ENCODE measurements at places on chromosomes 2 and 18. TPM values are rescaled to one million over a fixed set of nuclear protein-coding genes. Genes with fewer than 3 reads are reported as not detected.

GRCh38 chr2:167334146-167334742, 446.0 kb downstream of the XIRP2 start:
- DNase-seq: no peak

DNA sequence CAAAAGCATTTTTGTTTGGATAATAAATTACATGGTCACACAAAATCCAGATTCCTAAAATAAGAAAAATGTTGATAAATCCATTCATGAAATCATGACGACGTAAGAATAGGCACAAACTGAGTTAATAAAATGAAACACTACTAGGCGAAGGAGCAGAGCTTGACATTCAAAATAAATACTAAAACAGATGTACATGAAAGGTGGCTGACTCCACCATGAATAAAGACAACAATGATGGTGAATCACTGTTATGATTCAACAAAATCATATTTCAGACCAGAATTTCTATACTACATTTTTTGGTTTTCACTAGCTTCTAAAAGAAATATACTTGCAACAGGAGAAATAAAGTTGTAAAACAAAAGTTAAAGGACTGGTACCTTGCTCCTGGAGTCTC, 122.0 kb upstream of the RNU4ATAC start:
- DNase-seq: no peak

DNA sequence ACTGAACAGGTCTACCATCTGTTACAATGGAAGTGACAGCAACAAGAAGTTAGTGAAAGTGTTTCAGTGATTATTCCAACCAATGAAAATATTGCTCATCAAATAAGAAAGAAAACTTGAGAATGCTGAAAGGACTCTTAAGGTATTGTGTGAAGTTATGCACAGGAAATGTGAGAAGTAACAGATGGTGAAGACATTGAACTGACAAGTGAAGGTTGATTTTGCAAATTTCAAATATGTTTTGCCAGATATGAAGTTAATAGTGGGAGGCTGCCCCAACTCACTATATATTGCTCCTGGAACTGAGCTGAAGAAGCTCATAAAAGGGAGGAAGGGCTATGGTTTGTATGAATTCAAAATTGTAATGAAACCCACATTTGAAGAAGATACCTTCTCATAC, 97.5 kb downstream of the PHLPP1 start:
- DNase-seq: no peak

GRCh38 chr2:179454443-179455171, 190.0 kb upstream of the SESTD1 start:
- no peak for DNase-seq

DNA sequence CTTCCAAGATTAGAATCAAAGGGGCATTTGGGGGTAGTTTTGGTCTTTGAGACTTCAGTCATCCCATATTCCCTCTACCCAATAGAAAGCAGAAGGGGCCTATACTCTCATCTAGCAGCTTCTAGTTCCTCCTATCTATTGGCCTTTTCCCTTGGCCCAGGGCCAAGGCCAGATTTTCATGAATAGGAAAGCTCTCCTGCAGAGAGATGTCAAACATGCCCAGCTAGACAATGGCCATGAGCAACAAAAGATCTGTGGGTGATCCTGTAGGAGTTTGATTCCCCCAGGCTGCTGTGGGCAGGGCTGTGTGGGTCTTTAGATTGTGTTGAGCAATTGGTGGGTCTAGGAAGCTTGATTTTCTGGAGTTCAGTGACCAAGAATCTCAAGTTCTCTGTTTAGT, 2.9 kb upstream of the ADCYAP1 start:
- no peak for DNase-seq

DNA sequence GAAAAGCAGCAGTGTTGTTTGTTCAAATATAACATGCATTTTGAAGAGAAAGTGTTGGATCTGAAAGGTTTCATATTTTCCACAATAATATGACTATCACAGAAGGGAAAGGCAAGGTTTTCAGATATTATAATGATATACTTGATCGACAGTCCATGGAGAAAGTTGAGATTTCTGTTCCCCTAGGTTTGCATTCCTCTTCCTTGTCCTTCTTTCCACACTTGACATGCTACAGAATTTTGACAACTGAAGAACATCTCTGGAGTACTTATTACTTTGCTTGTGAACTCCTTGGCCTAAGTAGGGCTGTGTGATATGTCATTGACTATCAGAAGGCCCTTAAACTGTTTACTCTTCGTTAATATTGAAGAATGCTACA, 46.5 kb downstream of the TMEFF2 start:
- no peak for DNase-seq

- DNase-seq: no peak
These were observed 297.2 kb downstream of the SETBP1 start for GRCh38 chr18:44977856-44978255.

DNA sequence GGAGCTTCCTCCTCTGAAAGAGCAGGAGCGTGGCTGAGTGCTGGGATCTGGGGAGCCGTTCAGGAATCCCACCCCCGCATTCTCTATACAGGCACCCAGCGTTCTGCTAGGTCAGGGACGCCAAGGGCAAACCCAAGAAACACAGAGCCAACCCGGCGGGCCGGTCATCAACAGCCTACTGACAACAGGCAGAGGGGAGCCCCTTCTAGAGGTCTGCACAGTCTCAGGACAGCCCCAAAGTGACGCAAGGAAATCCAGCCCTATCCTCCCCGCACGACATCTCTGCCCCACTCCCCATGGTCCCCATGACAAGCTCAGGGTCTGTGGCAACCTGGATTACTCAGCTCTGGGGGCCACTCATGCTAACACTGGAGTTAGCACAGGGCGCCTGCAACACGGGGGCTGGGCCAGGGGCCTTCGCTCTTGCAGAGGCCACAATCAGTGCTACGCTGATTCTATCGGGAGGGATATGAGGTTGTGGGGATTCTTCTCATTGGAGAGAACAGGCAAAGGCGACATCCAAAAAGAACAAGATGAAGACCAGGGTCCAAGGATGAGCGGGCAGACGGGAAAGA, 81.6 kb downstream of the PXDN start:
- no peak for DNase-seq

DNA sequence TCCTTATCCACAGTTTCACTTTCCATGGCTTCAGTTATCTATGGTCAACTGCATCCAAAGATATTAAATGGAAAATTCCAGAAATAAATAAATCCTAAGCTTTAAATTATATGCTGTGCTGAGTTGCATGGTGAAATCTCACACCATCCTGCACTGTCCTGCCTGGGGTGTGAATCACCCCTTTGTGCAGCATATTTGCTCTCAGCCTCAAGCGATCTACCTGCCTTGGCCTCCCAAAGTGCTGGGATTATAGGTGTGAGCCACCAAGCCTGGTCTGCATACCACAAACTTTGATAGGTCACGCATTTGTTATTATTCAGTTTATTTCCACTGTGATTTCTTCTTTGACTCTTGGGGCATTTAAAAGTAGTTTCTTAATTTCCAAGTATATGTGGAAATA, 117.2 kb downstream of the SPIRE1 start:
- no peak for DNase-seq

DNA sequence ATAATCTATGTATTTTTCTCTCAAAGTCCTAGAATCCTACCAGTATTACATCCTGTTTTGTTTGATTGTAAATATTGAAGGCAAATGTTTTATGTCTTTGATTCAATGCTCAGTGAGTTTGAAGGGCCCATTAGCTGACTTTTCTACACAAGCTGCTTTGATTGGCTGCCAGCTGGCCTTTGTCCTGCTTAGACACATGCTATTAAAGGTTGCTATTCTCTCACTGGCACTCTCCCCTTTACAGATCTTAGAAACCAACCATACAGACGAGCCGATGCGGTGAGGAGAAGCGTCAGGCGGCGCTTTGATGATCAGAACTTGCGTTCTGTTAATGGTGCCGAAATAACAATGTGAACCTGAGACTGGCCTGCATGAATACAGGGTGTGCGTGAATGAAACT, 69.7 kb downstream of the PRPF40A start:
- no peak for DNase-seq

- no peak for DNase-seq
These were observed 35.1 kb downstream of the CCBE1 start for GRCh38 chr18:59661891-59662701.

- DNase-seq: no peak
These were observed 457.9 kb downstream of the RIT2 start for GRCh38 chr18:42657551-42657950.

GRCh38 chr2:238908960-238909951, 61.4 kb downstream of the TWIST2 start:
- DNase-seq: no peak

DNA sequence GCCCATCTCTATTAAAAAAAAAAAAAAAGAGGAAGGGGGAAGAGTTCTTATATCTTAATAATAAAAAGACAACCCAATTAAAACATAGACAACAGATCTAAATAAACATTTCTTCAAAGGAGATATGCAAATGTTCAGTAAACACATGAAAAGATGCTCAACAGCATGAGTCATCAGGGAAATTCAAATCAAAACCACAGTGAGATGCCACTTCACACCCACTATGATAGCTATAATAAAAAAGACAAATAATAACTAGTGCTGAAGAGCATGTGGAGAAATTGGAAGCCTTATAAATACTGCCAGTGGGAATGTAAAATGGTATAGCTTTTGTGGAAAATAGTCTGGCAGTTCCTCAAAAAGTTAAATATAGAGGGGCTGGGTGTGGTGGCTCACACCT, 61.5 kb upstream of the CYP20A1 start:
- DNase-seq: no peak

DNA sequence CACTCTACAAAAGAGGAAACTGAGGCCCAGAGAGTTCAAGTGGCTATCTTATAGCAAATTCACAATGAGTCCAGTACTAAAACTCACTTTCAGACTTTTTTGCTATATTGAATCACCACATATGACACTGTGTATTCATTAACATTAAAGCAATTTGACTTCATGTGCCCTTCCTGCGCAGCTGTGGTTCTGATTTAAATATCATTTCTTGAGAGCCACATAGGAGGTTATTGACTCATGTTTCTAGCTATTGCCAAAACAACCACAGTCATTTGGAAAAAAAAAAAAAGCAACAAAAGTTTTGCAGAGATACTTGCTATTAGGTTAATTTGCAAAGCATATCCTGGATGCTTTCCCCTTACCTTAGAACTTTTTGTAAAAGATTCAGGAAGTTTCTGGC, 341.2 kb downstream of the PIK3C3 start:
- DNase-seq: no peak

- DNase-seq: no peak
These were observed 157.5 kb upstream of the MYCN start for GRCh38 chr2:15782769-15783294.

DNA sequence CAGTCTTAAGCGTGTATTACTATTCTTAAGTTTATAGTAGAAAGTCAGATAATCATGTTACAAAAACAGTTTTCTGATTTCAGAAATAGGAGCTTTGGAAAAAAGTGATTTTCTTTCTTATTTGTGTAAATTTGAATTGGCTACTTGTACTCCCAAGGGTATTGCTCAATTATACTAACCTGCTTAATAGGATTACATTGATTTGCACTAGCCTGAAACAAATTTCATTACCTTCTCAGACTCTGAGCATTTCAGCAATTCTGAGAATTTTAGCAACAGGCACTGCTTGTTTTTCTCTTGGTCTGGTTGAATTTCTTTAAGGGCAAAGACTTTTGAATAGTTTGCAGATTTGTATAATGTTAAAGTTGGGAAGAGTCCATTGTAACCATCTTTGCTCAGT, 87.2 kb upstream of the NXPH2 start:
- no peak for DNase-seq

DNA sequence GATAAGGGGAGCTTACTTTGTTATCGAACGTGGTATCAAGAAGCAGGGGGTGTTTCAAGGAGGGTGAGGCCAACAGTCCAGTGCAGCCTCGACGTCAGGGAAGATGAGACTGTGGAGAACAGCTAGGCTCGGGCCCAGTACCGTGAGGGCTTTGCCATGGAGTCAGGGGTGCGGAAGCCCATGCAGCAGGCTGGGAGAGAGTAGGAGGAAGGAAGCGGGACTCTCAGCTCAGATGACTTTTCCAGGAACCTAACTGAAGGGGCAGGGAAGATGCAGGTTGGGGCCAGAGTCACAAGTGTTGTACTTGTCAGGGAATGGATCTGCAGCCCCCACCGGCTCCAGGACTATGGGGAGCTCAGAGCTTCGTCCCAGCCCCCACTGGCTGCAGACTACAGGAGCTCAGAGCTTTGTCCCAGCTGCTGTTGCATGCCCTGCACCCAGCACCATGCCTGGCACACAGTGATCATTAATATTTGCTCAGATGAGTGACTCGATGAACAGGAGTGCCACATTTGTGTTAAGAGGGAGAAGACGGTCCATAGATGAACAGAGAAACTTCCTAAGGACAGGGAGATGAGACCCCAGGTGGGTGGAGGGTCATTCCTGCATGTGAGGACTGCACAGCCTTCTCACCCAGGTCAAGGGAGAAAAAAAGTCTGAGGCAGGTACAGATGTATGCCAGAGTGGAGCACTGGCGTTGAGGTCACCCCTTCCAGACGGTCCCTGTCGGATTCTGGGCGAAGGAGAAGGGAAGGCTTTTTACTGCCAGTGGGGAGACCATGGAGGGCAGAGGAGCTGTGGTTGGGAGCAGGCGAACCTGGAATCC, 36.4 kb downstream of the PTGR3 start:
- no peak for DNase-seq

Gene MARCHF4
- total RNA-seq: not detected

Gene CYS1
- 0.40 TPM for total RNA-seq

Gene PXDN
- total RNA-seq: not detected

Gene RAB17
- total RNA-seq: not detected

Gene OSR1
- total RNA-seq: not detected

Gene C1QL2
- not detected for total RNA-seq

Gene ZNF236
- total RNA-seq: 17.9 TPM

Gene COLEC12
- total RNA-seq: not detected

Measured in activated CD4-positive, alpha-beta memory T cell treated with anti-CD3 and anti-CD28 coated beads, Interleukin-2, amount 10 ng/mL, durations not matched to agents 7 days and 5 days (primary cell).